Stimulated activated CD8-positive, alpha-beta memory T cell treated with anti-CD3 and anti-CD28 coated beads, Interleukin-4, amount 100 ng/mL, for 1 hour (primary cell): ENCODE measurements at places on chromosomes 12 and 14.

- DNase-seq, result no peak
Observed at GRCh38 chr12:54416687-54417603, 2.1 kb downstream of the ITGA5 start.

GRCh38 chr12:32069071-32069470, 37.6 kb upstream of the BICD1 start:
- DNase-seq, result no peak

- DNase-seq, result no peak
Observed at GRCh38 chr12:46046436-46046835, 56.1 kb upstream of the SCAF11 start.

DNA sequence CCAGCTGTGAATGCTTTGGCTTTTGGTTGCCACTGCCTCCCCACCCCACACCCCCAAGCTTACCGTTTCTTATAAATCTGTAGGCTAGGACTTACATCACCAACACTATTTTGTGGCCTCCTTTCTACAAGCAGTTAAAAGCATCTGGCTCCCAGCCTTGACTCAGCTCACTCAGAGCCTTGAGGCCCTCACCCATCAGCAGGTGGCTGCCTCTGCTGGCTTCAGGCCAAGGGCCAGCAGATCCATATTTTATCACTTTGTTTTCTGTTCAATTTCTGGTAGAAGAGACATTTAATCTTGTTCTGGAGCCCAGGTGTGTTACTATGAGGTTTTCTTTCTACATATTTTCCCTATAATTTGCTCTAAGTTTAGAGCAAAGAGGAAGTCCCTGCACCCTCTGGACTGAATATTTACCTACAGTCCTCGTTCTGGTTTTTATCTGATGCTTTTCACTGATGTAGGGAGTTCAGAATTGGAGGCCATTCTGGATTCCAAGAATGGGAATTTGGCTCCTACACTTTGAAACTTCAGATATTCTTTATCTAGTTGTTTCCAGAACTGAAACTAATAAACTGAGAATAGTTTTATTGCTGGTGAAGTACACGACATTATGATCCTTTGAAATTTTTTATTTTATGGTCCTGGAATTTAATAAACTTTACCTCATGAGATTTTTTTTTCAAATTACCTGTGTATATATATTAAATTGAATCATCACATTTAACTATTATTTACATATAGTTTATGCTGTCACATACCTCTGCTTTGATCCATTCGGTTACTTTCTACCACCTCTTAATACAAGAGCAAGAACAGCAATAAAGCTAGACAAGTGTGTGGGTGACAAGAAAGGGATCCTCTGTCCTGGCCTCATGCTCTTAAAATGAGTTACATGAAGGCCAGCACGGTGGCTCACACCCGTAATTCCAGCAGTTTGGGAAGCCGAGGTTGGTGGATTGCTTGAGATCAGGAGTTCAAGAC, 22.2 kb downstream of the PLBD1 start:
- no peak for DNase-seq

GRCh38 chr12:5488626-5488955, 56.7 kb downstream of the NTF3 start:
- DNase-seq, result no peak

GRCh38 chr14:102900631-102901571, 21.6 kb upstream of the AMN start:
- no peak for DNase-seq

- no peak for DNase-seq
Observed at GRCh38 chr12:95820096-95820703, 29.6 kb upstream of the NTN4 start.

DNA sequence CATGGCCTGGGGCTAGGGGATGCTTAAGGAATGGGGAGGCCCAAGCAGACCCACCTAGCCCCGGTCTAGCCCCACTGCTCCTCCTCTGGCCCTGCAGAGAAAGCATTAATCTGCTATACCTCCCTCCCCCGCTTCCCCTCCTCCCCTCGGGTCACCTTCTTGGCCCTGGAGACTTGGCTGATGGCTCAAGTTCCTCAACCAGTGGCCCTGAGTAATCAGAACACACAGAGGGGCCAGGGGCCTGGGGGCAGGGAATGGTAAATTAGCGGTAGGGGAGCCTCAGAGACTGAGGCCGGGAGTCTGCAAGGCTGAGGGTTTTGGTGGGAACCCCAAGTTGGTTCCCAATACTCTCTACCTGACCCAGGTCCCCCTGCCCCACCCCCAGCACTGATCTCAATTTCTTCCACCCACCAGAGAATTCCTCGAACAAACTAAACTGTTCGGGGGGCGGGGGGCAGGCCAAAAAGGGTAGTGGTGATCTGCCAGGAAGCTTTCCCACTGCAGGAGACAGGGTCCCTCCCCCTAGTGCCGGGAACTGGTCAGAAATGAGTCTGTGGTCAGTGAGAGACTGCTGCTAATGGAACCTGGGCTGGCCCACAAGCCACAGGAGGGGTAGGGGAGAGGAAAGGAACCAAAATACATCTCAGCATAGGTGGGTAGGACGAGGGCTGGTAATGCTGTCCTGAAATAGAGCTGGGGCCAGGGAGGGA, 12.8 kb upstream of the SMARCD1 start:
- no peak for DNase-seq

GRCh38 chr12:49987625-49988303, 15.0 kb downstream of the AQP6 start:
- no peak for DNase-seq

- DNase-seq, result no peak
Observed at GRCh38 chr12:51361161-51362016, 14.9 kb upstream of the CELA1 start.

DNA sequence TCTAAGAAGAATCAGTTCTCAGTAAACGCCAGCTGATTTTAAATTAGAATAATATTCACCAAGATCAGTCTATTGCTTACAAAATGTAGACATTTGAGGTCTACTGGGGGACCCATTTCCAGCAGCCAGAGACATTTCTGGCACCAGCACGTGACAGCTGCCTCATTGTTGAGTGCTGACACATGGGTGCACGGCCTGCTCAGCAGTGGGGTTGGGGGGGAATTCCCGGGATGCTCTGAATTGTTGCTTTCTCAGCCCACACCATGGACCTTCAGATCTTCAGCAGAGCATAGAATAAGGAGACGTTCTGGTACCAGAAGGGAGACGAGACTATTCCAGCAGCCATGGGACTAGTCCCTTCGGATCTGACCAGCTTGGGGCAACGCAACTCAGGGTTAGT, 18.3 kb downstream of the PLEKHG7 start:
- DNase-seq, result no peak

DNA sequence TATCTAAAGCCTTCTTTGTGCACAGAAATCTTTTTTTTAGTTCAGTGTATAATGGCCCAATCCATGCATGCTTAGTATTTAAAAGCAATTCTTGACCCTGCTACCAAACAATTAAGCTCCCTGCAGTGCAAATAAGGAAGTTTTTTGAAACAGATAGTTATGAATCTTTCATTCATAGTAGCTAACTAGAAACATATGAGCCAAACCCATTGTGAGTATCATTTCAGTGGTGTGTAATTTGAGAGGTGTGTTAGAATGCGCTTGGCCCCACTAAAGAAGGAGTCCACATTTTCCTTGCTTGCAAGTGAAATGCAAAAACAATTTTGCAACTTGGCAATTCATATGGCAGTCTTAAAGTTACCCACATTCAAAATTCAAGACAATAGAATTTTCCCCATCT, 14.4 kb downstream of the EPS8 start:
- DNase-seq, result no peak

DNA sequence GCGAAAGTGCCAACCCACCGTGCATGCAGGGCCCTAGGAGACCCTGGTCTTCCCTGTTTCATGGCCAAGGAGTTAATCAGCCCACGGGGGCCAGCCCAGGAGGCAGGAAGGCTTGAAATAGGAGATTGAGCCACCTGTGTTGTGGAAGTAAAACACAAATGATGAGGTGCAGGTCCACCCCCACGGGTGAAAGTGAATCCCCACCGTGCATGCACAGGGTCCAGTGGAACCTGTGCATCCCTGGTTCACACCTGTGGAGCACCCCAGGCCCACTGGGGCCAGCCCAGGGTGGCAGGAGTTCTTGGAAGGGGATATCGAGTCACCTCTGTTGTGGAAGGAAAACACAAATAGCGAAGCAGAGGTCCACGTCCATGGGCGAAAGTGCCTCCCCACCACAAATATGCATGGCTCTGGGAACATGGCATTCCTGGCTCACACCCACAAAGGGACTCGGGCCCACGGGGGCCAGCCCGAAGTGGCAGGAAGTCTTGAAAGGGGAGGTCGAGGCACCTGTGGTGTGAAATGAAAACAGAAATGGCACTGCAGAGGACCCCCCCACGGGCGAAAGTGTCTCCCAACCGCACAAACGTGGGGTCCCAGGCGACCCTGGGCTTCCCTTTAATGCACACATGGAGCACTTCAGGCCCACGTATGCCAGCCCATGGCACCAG, 381.5 kb downstream of the ALG10 start:
- no peak for DNase-seq

DNA sequence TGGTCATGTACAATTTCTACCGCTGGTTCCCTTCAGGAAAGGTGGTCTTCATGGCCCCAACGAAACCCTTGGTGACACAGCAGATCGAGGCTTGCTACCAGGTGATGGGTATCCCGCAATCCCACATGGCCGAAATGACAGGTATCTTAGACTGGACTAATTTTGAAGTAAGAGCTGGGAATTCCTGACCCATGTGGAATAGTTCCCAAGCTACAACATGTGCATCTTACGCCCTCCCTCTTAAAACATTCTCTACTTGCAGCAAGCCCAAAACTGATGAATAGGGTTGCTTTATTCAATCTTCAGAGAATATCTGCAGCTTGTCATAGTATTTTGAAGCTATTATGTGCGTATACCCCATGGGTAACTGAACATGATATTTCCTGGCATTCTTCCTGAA, 669 bp downstream of the FANCM start:
- DNase-seq, result no peak

DNA sequence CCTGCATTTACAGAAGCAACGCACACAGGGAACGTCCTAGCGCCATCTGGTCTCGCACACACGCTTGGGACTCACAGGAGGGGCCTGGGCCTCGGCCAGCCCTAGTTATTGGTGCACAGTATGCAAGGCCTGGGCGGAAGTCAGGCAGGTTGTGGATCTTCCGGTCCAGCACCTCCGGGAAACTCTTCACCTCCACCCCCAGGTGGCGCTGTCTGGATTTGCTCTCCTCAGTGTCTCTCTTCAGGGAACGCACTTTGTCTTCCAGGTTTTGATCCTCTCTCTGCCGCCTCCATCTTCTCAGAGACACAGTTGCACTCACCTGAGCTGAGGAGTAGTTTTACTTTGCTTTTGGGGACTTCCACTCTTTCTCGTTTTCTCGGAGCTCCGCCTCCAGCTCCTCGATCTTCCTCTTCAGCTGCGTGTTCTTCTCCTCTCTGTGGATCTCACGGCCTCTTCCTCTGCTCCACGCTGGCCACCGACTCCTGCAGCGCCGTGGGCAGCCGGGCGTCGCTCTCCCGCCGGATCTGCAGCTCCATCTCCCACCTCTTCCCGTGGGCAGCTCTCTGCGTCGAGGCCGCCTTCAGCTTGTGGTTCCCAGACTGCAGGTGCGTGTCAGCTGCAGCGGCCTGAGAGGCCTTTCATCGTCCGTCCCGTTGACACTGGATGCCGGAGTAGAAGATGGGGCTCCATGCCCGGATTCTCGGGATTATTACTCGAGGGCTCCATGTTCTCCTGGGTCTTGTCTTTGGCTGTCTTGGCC, 933.8 kb downstream of the TMEM121 start:
- DNase-seq, result peak; percentile 38

GRCh38 chr14:33566082-33566481, 384.8 kb downstream of the EGLN3 start:
- no peak for DNase-seq

- DNase-seq, result peak; percentile 16
Observed at GRCh38 chr12:50166799-50167048, 445 bp downstream of the CERS5 start.

GRCh38 chr12:60684988-60685655, 1089.3 kb downstream of the SLC16A7 start:
- no peak for DNase-seq

GRCh38 chr14:32230181-32230580, 27.1 kb upstream of the RNU6-8 start:
- DNase-seq, result no peak

DNA sequence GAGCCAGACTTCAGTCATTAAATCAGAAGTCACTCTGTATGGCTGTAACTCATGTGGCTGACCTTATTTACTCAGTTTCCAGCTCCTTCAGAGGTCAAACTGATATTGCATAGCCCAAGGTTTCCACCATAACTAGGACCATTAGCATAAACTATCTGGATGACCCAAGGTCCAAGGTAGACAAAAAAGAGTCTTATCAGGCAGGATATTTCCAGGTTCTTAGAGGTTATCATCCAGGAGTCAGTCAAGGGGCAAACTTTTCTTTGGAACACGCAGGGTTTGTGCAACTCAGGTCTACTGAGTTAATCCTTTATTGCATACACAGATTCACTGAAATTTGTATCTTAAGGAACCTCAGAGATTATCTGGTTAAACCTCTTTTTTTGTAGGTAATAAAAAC, 66.5 kb downstream of the AVPR1A start:
- no peak for DNase-seq

GRCh38 chr14:81256289-81256960, 35.7 kb upstream of the GTF2A1 start:
- DNase-seq, result no peak

DNA sequence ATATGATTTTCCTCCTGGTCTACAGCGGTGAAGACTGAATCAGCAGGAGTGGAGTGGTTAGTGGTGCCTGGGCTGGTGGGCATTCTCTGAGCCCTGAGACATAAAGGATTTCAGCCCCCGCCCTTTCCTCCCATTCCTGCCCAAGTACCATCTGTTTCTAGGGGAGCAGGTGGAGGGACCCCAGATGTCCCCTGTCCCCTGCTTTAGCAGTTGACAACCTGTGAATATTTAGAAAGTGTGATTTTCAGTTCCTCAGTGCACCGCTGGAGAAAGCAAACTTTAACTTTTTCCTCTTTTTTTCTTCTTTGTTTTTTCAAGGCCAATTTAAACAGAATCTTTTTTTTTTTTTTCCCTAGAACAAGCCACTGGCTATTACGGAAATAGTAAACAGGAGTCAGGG, 163.8 kb upstream of the MYL2 start:
- DNase-seq, result no peak

- no peak for DNase-seq
Observed at GRCh38 chr12:113361574-113362370, 3.4 kb downstream of the PLBD2 start.

GRCh38 chr12:10406725-10407124, 2.8 kb downstream of the KLRC4 start:
- no peak for DNase-seq

DNA sequence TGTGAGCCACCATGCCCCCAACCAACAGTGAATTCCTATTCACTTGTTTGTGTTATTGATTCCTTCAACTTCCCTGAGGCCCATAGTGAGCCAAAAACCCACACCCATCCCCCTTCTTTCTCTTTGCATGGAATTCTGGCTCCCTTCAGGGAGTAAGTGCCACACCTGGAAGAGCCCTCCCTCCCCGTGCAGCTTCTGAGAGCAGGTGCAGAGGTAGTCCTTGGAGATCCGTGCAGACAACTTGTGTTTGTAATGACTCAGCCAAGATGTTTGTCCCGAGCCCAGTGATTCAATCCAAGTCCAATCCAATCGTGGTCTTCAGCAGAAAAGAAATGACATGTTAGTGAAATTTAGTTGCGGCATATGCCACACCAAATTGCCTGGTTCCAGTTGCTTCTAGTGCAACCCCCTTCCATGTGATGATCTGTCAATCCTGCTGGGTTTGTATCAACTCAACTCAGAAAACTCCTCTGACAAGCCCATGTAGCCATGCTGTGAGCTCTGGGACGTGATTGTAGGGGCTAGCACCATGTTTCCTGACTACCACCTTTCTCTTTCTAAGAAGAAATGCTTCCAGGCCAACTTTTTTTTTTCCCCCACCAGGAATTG, 27.5 kb downstream of the GPRC5A start:
- DNase-seq, result no peak

- no peak for DNase-seq
Observed at GRCh38 chr12:88736031-88736430, 155.8 kb upstream of the KITLG start.
